ENCODE measurements at places on chromosomes 11 and 22.

DNA sequence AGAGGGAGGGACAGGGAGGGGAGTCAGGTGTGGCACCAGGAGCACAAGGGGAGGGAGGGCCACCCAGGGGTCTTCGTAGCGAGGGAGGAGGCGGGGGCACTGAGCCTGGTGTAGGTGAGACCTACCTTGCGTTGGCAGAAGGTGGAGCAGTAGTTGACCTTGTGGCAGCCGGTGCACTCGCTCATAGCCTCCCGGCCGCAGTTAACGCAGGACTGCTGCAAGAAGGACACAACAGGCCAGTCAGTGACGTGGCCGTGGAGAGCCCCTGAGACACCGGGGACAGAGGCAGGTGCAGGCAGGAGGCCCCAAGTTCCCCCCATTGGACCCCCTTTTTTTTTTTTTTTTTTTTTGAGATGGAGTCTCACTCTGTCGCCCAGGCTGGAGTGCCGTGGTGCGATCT, 16.8 kb downstream of the DRD4 start:
- no peak for DNase-seq

DNA sequence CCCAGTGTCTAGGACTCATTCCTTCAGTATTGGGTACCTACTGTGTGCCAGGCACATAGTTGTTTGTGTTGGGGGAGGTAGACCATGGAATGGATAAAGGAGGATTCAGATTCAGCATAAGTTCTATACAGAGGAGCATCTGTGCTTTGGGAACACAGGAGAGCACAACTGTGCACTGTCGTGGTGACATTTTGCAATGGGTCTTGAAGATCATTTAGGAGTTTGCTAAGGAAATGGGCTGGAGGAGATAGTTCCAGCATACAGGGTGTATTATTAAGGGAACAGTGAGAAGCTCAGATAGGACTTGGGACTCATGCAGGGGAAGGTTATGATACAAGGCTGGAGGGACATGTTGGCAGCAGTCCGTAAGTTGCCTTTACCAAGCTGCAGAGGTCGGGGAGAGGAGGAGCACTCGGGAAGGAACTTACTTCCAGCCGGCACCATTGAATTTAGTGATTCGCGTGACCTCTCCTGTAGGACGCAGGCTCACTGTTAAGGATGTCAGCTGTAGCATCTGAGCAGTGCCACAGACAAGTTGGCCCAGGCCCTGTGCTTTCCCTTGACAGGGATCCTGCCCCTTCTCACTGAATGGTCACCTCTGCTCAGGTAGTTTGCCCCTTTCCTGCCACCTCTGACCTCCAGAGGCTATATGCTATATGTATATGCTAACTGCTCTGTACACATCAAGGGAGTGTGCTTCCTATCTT, 25.6 kb downstream of the TREH start:
- no peak for DNase-seq

GRCh38 chr22:22201930-22202343, 42.6 kb upstream of the VPREB1 start:
- DNase-seq: no peak

GRCh38 chr11:131762346-131763110, 392.1 kb downstream of the NTM start:
- no peak for DNase-seq

DNA sequence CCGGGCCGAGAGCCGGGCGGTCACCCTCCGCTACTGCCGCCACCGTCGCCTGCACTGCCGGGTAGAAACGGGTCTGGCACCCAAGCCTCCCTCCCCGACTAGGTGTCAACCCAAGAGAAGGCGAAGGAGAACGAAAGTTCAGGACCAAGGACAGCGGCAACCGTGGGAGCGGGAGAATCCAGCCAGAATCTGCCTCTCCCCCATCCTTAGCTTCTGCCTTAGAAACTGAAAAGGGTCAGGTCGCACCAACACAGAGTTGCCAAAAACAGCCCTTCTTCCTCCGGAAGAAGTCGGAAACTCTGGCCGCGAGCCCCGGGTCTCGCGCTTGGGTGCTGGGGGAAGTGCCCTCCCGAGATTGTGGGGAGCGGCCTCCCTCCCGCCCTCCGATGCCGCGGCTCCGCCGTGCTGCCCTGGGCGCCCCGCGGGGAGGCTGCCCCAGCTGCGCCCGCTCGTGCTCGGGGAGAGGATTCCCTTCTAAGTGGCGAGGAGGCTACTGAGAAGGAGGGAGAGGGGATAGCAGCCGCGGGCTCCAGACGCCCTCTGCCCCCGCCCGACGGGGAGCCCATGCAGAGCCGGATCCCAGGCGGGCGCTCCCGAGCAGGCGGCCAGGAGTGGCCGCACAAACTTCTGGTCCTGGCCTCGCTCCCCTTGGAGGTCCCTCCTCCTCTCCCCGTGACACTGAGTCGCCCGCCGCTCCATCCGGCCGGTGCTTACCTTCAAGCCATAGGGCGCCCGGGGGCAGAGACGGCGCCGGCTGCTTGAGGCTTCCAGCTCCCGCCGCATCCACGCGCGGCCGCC, 637 bp downstream of the DRD2 start:
- DNase-seq: peak; percentile 84

Measured in cardiac fibroblast (primary cell).